ENCODE measurements at places on chromosomes 6 and 20. TPM values are rescaled to one million over a fixed set of nuclear protein-coding genes. Genes with fewer than 3 reads are reported as not detected.

The CSTF1 gene
- total RNA-seq, result 19.0 TPM

The SRSF12 gene
- 3.4 TPM for total RNA-seq

The CGA gene
- not detected for total RNA-seq

The C6orf52 gene
- not detected for total RNA-seq

The OOEP gene
- 0.24 TPM for total RNA-seq

The PRDM13 gene
- total RNA-seq, result not detected

The KHDRBS2 gene
- total RNA-seq, result 0.28 TPM

The RSPH3 gene
- total RNA-seq, result 6.9 TPM

The HLA-DMB gene
- total RNA-seq, result 19.2 TPM

The HLA-DQA1 gene
- total RNA-seq, result 10.8 TPM

The PSMG4 gene
- total RNA-seq, result 14.3 TPM

The HLA-DMA gene
- 35.0 TPM for total RNA-seq

The AVP gene
- not detected for total RNA-seq

The CCN2 gene
- 357 TPM for total RNA-seq

The TCP11 gene
- total RNA-seq, result not detected

The NR2E1 gene
- total RNA-seq, result not detected

The CRISP1 gene
- total RNA-seq, result not detected

The TUBB2B gene
- total RNA-seq, result 5.7 TPM

The CLVS2 gene
- total RNA-seq, result not detected

The KCNK5 gene
- 0.76 TPM for total RNA-seq

The CDSN gene
- total RNA-seq, result not detected

The GJA1 gene
- 50.0 TPM for total RNA-seq

The IL17A gene
- not detected for total RNA-seq

The EPB41L1 gene
- 58.2 TPM for total RNA-seq

All from posterior vena cava (tissue), 2 donors.